CD4-positive, alpha-beta T cell (primary cell): ENCODE measurements at places on chromosomes 12 and 14. TPM values are rescaled to one million over a fixed set of nuclear protein-coding genes. Genes with fewer than 3 reads are reported as not detected.

The RDH11 gene
- total RNA-seq: 13.6 TPM

The MGP gene
- total RNA-seq: 1.8 TPM

The MAGOHB gene
- total RNA-seq: 7.7 TPM

DNA sequence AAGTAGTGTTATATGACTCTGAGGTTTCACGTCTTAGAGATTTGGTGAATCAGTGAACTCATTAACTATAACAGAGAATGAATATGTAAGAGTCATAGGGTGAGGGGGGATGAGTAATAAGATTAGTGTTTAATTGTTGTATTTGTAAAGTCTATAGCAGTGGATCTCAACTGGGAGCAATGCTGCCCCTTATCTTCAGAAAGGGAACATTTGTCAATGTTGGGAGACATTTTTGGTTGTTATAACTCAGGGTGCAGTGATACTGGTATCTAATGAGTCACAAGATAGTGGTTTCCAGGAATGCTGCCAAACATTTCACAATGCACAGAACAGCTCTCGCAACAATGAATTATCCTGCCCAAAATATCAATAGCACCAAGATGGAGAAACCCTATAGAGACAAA is 1193.7 kb downstream of the GALC start:
- DNase-seq: no peak

GRCh38 chr12:10783252-10783651 is 19.2 kb downstream of the TAS2R7 start:
- DNase-seq: no peak

DNA sequence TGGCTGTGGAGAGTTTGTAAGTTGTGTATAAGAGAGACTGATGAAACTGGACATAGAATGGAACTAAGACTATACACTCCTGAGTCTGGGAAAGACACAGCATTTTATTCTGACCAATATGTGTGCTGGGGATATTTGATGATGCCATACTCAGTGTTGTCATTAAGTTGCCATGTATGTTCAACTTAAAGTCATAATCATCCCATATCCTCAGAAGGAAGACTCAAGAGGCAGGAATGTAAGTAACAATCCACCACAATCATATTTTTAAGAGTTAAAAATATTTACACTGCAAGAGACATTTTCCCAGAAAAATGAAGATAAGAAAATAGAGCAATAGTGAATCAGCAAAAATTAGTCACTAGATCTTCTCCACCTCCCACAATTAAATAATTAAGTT is 120.1 kb downstream of the MDGA2 start:
- DNase-seq: no peak

DNA sequence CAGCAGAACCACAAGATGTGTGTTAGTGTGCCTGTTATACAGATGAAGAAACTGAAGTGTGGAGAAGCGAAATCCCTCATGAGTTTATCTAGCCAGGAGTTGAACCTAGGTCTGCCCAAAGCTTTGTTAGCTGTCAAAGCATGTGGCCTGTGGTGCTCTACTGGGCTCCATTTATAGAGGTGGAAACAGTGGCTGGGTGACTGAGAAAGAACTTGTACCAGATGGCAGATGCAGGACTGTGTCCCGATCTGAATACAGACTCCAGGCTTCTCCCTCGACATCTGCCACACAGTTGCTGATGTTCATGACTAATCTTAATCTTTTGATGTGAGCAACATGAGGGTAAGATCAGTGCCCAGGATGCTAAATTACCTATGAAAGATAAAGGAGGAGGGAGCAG is 89.1 kb downstream of the C12orf75 start:
- no peak for DNase-seq

DNA sequence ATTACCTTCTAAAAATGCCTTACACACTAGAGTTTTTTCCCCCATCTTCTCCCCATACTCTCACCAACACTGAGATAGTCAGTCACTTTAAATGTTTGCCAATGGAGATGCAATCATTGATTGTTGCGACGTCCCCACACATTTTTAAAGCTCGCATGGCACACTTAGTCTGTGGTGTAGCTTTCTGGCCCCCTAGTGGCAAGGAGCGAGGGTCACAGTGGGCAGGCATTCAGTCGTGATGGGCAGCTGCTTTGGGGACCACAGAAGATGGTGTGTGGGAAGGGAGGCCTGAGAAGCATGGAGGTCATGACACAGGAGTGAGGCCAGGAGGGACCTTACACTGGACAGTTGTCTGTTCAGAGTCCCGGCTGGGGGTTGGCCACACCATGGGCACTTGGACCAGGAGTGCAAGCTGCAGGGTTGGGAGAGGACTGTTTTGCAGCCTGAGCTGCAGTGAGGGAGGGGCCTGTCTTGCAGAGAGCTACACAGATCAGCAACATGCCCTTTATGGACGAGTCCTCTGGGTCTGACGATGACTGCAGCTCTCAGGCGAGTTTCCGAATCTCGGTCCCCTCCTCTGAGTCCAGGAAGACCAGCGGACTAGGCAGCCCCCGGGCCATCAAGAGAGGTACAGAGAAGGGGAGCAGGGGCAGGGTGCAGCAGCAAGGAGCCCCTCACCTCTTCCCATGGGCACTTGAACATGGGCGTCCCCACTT is 28.6 kb downstream of the PIGH start:
- peak; percentile 63 for DNase-seq
